ENCODE measurements at places on chromosomes 12 and 14.

- no peak for DNase-seq
These were observed 293.1 kb upstream of the FKBP4 start for GRCh38 chr12:2501464-2502191.

DNA sequence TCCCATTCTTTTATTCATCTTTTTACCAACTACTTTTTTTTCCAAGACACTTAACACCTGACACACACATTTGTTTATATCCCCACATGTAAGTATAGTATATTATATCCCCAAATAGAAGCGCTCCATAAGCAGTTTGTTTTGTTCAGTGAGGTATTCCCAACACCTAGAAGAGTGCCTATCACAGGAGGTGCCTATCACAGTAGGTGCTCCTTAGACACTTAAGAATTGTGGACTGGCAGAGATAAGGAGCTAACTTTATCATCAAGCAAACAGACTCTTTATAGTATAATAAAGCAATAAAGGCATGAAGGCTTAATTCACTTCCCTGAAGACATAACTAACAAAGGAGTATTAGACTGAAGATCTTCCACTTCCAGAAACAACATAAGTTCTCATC, 29.1 kb downstream of the OSBPL8 start:
- no peak for DNase-seq

DNA sequence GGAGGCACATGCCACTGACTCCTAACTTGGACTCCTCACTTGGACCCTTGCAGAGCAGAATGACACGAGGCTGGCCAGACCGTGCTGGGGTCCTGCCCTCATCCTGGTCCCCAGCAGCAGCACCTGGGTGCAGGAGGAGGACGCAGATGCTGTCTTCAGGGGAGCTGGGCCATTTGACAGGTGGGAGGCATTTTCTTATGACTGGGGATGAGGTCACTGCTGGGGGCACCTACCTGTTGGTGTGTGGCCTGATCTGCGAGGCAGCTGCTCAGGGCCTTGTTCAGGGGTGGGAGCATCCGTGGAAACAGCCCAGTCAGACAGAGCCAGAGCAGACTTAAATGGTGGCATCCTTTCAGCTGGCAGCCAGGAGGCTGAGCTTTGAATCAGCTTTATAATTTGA, 57.3 kb downstream of the CACNA1C start:
- DNase-seq: no peak

GRCh38 chr12:121872546-121873215, 14.0 kb upstream of the HPD start:
- DNase-seq: no peak

GRCh38 chr14:99660794-99661193, 15.9 kb downstream of the HHIPL1 start:
- no peak for DNase-seq

Measured in suprapubic skin (tissue), 4 donors.